ENCODE measurements at places on chromosomes 12 and 14. TPM values are rescaled to one million over a fixed set of nuclear protein-coding genes. Genes with fewer than 3 reads are reported as not detected.

The SIX4 gene
- 5.8 TPM for total RNA-seq

The DIO3 gene
- total RNA-seq: not detected

The CCDC175 gene
- total RNA-seq: not detected

The CFAP251 gene
- total RNA-seq: 13.8 TPM

The LACRT gene
- not detected for total RNA-seq

The SIRT4 gene
- total RNA-seq: 1.3 TPM

The METTL17 gene
- total RNA-seq: 30.0 TPM

The RFX4 gene
- not detected for total RNA-seq

The RIN3 gene
- 2.9 TPM for total RNA-seq

The RNASE11 gene
- not detected for total RNA-seq

The CLEC4D gene
- total RNA-seq: not detected

The WNT1 gene
- not detected for total RNA-seq

The SEC23A gene
- 211 TPM for total RNA-seq

The BCAT1 gene
- total RNA-seq: 13.4 TPM

The TAS2R7 gene
- total RNA-seq: not detected

The KRT78 gene
- total RNA-seq: 5.3 TPM

The GARIN6 gene
- not detected for total RNA-seq

The MUCL1 gene
- not detected for total RNA-seq

The GALNT8 gene
- 0.13 TPM for total RNA-seq

The AQP2 gene
- total RNA-seq: not detected

The HOXC9 gene
- not detected for total RNA-seq

The BIN2 gene
- total RNA-seq: under 0.01 TPM

The E2F7 gene
- total RNA-seq: 3.4 TPM

The HPD gene
- total RNA-seq: 0.79 TPM

The TMEM253 gene
- total RNA-seq: 0.51 TPM

The SLCO1B1 gene
- total RNA-seq: not detected

The ATG2B gene
- total RNA-seq: 9.0 TPM

The LHX5 gene
- 0.26 TPM for total RNA-seq

The LMO3 gene
- 3.3 TPM for total RNA-seq

The CLEC2D gene
- total RNA-seq: 1.9 TPM

The DNAH10 gene
- total RNA-seq: under 0.01 TPM

The GLS2 gene
- 6.1 TPM for total RNA-seq

The CIROP gene
- not detected for total RNA-seq

The TNFRSF1A gene
- 47.0 TPM for total RNA-seq

The MYO1H gene
- total RNA-seq: not detected

The ANO4 gene
- 2.4 TPM for total RNA-seq

The KRT85 gene
- not detected for total RNA-seq

The KRT71 gene
- total RNA-seq: not detected

The KLRC1 gene
- not detected for total RNA-seq

The MYF6 gene
- total RNA-seq: not detected

The WDHD1 gene
- total RNA-seq: 8.7 TPM

The RD3L gene
- not detected for total RNA-seq

The PIWIL1 gene
- not detected for total RNA-seq

The NANOG gene
- not detected for total RNA-seq

The RILPL1 gene
- total RNA-seq: 8.6 TPM

The APOF gene
- total RNA-seq: not detected

The KLHL33 gene
- not detected for total RNA-seq

The ANO2 gene
- total RNA-seq: not detected

The APOLD1 gene
- total RNA-seq: 1.4 TPM

The SERPINA6 gene
- not detected for total RNA-seq

The SLC4A8 gene
- 0.26 TPM for total RNA-seq

The GCH1 gene
- total RNA-seq: 7.9 TPM

The DBX2 gene
- not detected for total RNA-seq

The POTEM gene
- not detected for total RNA-seq

The HNF1A gene
- not detected for total RNA-seq

The FLRT2 gene
- total RNA-seq: 7.1 TPM

The INHBE gene
- total RNA-seq: 1.3 TPM

The KLRC3 gene
- total RNA-seq: not detected
